ENCODE measurements at places on chromosomes 6 and 20.
A peak's percentile ranks its signal among the peaks of the same experiment; 100 is the strongest.

GRCh38 chr20:48065833-48066232 is 280.6 kb upstream of the SULF2 start:
- no peak for DNase-seq

GRCh38 chr6:127120023-127120786 is 1.7 kb downstream of the RSPO3 start:
- DNase-seq, result no peak

- DNase-seq, result no peak
Observed at GRCh38 chr20:32466739-32467505, 108.8 kb downstream of the ASXL1 start.

DNA sequence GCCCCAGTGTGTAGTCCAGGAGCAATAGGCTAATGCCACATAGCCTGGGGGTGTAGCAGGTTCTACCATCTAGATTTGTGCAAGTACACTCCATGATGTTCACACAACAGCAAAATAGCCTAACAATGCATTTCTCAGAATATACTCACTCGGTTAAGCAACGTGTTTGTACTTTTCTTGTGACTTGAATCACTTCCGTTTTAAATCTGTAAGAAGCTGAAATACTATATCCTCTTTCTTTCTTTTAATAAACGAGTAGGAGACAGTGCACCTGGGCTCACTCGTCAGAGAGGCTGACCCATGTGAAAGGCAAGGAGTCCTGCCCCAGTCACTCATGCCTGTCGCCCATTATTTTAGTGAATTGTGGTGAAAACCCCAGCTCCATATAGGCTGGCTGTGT is 201.6 kb downstream of the FOXA2 start:
- DNase-seq, result no peak

DNA sequence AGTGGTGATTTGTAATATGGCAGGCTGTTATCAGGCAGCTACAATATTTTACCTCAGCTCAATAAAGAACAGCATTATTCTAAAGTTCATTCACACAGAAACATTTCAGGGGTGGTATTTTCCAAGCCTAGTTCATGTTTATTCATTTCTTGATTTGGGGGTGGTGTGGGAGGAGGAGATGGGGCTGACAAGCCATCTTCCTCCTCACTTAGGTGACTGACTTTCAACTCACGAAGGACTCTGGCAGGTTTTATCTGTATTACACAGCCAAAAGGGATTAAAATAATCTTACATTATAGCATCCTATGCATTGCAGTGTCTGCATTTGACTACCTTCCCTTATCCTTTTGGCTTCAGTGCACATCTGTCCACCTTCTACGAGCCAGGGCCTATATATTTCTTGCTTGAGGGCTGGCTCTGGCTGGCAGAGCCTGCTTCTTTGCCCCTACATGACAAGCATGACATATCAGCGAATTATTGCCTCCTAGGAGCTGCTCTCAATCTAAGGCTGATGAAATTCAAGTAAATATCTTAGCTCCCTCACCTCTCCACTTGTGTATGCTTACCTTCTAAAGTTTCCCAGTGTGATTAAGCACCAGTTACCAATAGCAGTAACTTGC is 20.0 kb downstream of the KHDRBS2 start:
- DNase-seq, result no peak

- DNase-seq, result peak; percentile 21
Observed at GRCh38 chr6:28523241-28523622, 2.4 kb upstream of the GPX5 start.

GRCh38 chr6:139392794-139393193 is 18.3 kb upstream of the CITED2 start:
- DNase-seq, result no peak

DNA sequence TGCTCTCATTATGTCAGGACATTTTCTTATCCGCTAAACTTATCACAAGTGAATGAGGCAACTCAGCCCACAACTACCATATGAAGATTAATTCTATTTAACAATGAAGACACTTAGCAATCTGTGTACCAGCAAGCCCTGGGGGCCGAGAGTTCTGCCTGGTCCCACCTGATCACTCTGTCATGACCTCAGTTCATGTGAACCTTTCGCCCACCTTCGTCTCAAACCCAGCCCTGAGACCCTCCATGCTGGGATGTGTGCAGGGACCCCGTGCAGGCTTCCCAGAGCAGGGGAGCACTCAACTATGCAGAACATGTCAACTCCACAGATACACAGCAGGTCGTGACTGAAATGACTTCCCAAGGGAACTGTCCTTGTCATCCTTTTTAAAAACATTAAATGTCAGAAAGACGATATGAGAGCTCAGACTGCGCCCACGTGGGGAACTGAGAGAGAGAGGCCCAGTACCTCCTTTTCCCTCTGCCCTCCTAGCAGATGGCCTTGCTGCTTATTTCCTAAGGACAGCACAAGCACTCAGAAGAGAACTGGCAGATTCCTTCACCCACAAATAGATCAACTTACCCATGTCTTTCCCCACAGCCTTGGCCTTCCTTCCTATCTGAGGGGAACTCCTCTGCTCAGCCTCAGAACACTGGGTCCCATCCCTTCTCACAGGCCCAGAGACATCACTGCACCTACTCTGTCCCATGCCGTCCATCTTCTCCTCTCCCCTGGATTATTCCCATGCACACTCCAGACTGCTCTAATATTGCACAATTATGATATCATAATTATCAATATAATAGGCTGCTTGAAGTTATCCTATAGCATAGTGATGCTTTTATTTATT is 11.5 kb downstream of the ABHD12 start:
- no peak for DNase-seq

- no peak for DNase-seq
Observed at GRCh38 chr20:3814928-3815495, 5.3 kb upstream of the AP5S1 start.

- no peak for DNase-seq
Observed at GRCh38 chr6:106927531-106928398, 46.8 kb downstream of the CD24 start.

DNA sequence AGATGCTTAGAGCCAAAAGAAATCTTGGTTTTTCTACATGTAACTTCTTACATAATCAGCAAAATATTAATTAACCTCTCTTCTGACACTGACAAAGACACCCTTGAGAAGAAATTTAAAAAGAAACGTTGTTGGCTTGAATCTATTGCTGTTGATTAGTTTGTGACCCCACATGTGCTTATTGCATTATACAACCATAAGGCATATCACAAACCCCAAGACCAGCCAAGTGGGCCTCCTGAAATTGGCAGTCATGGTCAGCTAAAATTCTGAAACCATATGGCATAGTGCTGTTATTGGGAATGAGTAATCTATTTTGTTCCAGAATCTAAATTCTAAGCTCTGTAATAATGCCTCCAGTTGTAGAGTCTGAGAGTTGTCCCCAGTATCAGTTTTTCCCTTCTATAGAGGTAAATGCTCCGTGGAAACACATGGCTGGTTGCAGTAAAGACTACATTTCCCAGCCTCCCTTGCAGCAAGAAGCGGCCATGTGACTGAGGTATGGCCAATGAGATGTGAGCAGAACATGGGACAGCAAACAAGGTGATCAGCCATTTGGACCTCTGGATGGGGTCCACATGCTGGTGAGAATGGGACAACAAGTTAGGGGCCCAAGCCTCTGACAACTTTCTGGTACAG is 42.3 kb upstream of the PTPN1 start:
- DNase-seq, result peak; percentile 16

DNA sequence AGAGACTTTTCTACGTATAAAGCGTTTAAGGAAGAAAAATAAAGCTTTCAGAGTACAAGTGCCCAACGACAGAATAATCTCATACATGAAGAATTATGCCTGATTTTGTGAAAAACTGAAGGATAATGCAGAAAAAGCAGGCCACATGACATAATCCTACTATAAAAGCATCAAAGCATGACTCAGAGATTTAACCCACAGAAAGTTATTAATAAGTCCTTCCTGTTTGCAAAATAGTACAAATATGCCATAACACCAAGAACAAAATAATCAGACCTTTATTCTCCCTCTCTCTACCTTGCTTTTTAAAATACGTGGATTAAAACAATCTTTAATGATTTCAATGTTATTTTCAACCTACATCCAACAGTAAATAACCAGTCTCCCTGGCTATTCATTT is 118.6 kb upstream of the BCLAF1 start:
- DNase-seq, result no peak

GRCh38 chr6:136969930-136970329 is 47.8 kb downstream of the SLC35D3 start:
- no peak for DNase-seq

DNA sequence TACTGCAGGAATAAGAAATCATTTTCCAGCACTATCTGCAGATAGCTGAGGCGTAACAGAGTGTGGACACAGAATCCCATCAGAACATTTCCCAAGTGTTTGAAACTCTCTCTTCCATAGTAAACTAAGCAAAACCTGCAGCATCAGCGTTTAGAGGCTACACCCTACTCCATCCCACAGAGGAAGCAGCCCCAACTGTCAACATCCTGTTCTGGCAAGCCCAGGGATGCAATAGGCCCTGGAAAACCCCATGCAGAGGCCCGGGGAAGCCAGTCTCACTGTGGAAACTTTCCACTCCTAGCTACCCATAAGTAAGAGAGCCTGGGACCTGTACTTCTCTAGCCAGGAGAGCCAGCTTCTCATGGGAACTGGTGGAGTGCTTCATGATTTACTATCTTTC is 129.4 kb downstream of the LY86 start:
- no peak for DNase-seq

- no peak for DNase-seq
Observed at GRCh38 chr20:516799-517198, 26.8 kb downstream of the CSNK2A1 start.
